Stimulated activated CD8-positive, alpha-beta memory T cell treated with anti-CD3 and anti-CD28 coated beads, Interleukin-4, amount 100 ng/mL, for 4 hours (primary cell): ENCODE measurements at places on chromosomes 11 and 22.

- no peak for DNase-seq
Observed at GRCh38 chr11:2902784-2903671, 17.5 kb upstream of the CDKN1C start.

DNA sequence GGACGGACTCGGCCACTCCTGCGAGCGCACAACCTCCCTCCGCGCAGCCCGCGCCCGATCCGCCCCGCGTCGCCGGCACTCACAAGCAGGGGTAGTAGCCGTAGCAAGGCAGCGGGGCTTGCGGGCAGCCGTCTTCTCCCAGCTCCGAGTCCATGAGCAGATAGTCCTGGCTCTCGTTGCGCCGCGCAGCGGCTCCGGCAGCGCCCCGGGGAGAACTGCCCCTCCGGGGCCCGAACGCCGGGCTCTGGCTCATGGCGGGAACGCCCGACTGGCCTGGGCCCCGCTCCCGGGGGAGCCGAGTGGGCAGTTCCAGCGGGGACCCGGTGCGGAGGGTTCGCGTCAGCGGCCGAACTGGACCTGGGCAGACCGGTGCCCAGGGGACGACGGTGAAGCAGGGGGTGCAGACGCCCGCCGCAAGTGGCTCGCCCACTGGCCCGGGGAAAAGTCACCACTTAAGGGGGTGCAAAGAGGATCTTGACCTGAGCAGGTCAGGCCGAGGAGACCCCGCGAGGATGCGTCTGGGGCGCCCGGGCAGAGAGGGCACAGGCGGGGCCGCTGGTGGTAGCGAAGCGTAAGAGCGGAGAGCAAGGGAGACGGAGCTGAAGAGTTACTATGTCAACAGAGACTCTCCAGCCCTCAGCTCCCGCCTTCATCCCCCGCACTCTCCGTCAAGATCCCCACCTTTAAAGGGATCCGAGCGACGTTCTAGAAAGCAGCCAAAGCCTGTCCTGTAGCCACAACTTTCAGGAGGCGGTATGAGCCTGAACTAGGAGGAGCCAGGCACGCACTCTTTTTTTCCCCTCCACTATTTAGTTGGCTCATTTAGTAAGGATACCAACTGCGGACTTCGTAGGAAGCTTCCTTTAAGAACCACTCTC lies at the start of gene TRPC6:
TSS of gene TRPC6 (minus strand) at position 757 of the 878 bp plus-strand sequence. CDS start at position 253, 504 bp downstream.
- no peak for DNase-seq

GRCh38 chr11:32891657-32892354 lies 805 bp upstream of the QSER1 start:
- DNase-seq: no peak

- DNase-seq: no peak
Observed at GRCh38 chr22:22182218-22182989, 62.2 kb upstream of the VPREB1 start.

- DNase-seq: no peak
Observed at GRCh38 chr11:8766043-8766987, 83.7 kb downstream of the RPL27A start.

DNA sequence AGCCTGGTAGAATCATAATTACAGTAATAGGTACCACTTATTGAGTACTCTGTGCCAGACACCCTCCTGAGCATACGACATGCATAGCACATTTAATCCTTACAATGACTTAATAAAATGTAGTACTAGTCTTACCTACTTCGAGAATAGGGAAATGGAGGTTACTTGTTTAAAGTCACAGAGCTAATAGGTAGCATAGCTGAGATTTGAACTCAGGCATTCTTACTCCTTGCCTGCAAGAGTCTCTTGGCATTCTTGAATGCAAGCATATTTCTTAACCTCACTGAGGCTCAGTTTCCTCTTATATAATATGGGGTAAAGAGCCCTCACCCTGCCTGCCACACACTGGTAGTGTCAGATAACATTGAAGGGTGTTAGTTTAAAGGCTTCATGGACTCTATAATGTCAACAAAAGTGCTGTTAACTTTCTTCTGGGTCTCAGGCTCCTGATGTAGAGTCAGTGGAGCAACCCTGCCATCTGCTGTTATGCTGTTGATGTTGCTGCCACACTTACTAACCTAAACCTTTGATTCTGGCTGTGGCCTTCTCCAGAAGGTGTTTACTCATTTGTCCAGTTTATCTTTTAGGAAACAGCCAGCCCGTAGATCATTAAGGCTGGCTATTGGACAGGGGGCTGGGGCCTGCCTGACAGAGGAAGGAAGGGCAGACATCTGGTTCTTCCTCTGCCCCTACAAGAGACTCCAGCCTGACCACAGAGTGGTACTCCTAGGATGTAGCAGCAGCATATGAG lies 18.9 kb downstream of the LIMK2 start:
- no peak for DNase-seq

- no peak for DNase-seq
Observed at GRCh38 chr11:12802418-12803085, 128.3 kb downstream of the TEAD1 start.

DNA sequence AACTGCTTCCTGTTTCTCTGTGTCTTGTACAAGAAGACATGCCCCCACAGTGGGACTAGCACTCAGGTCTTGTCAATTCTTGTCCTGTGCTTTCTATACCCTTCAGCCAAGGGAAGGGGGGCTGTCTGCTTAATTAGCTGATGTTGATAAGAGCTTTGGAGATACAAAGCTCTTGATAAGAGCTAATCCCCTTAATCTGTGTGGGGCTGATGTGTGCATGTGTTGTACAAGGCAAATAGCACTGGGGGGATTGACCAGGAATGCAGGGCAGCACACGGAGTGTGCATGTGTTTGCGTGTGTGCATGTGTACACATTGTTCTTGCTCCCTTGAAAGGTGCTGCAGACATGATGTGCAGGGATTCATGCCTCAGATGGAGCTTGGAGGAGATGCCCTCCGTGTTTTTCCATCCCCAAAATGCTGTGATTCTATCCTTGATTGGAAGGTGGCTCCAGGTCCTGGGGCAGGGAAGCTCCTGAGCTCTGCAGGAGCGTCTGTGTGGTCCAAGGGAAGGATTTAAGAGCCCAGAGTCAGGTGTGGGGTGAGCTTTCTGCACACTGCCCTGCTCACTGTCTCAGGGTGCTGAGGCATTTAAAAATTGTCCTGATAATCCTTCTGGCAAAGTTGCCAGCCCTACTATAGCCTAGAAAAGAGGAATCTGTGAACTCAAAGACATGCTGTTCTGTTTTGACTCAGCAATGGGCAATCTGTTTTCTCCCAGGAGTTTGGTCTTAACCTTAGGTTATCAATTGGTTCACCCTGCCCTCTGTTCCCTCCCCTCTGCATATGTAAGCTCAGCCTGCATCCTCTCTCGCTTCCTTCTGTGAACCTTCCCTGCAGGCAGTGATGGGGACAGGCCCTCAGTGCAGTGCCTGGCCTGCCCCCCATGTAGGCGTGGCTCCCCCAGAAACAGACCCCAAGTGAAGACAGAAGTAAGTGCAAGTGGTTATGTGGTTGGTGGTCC lies 102.0 kb downstream of the GRIK4 start:
- DNase-seq: no peak

- peak; percentile 13 for DNase-seq
Observed at GRCh38 chr11:68142028-68142412, 20.8 kb upstream of the CHKA start.

DNA sequence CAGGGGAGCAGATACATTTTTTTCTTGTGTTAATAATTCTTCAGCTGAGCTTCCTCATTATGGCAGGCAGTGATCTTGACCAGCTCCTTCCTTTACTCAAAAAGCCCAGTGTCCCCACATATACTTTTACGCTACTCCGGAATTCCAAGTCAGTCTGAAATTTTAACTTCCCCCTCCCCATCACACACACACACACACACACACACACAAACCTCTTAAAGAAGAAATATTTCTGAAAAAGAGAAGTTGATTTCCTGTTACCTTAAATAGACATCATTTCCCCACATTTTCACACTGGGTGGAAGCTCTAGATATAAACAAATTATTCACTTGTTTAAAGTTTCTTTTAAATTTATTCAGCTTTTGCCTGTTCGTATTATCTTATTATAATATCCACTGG lies 113.9 kb downstream of the DBX1 start:
- no peak for DNase-seq

- no peak for DNase-seq
Observed at GRCh38 chr11:9717719-9718118, 53.8 kb downstream of the SWAP70 start.
